Esophagus squamous epithelium (tissue), 5 donors: ENCODE measurements at places on chromosomes 11 and 22.

- no peak for DNase-seq
These were observed 3.6 kb downstream of the CLCF1 start for GRCh38 chr11:67369801-67370284.

- no peak for DNase-seq
These were observed 10.2 kb downstream of the ATL3 start for GRCh38 chr11:63660972-63661371.

GRCh38 chr11:123590296-123590912 is 64.0 kb downstream of the SCN3B start:
- DNase-seq: no peak

GRCh38 chr11:33617672-33618350 is 82.8 kb downstream of the C11orf91 start:
- no peak for DNase-seq

DNA sequence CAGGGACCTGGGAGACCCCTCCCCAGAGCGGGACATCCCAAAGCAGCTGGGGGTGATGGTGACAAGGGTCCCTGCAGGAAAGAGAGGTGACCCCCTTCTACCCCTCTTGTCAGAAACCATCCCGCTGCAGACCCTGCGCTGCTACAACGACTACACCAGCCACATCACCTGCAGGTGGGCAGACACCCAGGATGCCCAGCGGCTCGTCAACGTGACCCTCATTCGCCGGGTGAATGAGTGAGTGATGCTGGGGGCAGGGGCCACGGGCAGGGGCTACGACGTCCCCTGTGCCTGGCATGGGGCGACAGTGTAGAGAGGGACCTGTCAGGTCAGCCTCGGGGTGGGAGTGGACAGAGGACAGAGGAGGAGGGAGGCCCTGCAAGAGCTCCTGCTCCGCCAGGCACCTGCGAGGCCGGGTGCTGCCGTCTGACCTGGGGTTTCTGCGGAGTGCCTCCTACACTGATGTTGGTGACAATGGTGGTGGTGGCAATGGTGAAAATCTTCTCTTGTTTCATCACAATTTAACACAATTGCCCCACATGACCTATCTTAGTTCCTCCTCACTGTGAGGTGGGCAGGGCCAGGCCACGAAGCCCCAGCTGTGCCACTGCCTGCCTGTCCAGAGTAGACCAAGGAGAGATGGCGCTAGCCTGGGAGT is 9.8 kb downstream of the CSF2RB start:
- no peak for DNase-seq

GRCh38 chr11:59900366-59901126 is 22.0 kb downstream of the OOSP3 start:
- DNase-seq: no peak

- DNase-seq: no peak
These were observed 272.7 kb upstream of the CADM1 start for GRCh38 chr11:115776916-115777315.

DNA sequence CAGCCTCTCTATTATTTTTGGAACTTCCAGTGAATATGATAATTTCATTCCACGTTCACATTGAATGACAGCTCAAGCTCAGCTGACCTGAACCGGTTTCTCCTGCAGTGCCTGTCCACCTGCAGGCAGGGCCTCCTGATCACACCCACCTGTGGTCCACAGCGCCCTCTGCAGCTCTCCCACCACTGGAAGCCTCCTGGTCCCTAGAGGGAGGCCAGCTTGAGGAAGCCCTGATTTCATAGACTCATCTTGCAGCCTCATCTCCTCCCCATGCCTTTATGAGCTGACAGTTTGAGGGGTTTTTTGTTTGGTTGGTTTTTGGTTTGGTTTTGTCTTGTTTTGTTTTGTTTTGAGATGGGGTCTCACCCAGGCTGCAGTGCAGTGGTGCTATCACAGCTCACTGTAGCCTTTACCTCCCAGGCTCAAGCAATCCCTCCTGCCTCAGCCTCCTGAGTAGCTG is 29.9 kb upstream of the MALAT1 start:
- DNase-seq: no peak

- no peak for DNase-seq
These were observed 87.5 kb upstream of the MTNR1B start for GRCh38 chr11:92881940-92882450.

- DNase-seq: no peak
These were observed 334.5 kb downstream of the TTC28 start for GRCh38 chr22:28344918-28345703.

GRCh38 chr11:85626496-85626895 is 648 bp downstream of the DLG2 start:
- DNase-seq: no peak

DNA sequence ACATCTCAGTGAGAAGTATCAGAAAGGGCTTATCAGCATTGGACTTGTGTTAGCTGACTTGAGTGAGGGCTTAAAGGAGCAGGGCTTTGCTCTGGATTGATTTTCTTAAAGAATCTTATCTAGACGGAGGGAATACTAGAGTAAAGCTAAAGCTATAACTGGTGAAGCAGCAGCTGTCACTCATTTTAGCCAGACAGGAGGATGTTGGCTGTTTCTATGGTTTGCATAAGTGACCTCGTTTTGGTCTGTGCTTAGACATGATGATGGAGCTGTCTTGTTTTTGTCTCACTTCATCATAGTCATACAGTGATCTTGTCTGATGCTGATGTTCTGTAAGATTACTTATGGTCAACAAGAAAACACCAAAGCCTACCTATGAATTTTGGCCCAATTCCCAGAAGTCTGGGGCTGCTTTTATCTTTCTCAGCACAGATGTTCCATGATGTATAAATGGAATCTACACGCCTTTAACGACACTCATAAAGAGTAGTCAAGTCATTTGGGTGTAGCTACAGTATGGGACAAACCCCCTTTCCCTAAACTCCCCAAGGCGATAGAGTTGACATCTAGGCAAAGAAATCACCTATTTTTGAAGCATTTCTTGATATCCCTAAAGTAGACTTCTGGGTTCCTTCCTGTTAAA is 77.5 kb upstream of the UCP3 start:
- DNase-seq: no peak

- no peak for DNase-seq
These were observed 48.0 kb downstream of the KDM2A start for GRCh38 chr11:67167091-67167490.

DNA sequence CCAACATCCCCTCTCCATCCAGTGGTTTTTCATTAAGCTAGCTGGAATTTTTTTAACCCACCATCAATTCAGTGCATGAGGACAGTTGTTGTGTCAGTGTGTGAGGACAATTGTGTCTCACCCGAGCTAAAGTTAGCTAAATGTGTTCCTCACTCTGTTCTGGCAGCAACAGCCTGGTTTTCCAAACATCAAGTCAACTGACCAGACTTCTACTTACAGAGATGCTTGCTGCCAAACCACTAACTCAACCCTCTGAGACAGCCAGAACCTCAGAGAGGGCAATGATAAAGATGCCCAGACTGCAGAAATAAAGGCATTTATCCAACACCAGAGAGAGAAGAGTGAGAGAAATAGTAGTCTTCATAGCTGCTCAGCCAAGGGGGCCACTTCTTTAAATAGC is 6.7 kb downstream of the PAMR1 start:
- no peak for DNase-seq

DNA sequence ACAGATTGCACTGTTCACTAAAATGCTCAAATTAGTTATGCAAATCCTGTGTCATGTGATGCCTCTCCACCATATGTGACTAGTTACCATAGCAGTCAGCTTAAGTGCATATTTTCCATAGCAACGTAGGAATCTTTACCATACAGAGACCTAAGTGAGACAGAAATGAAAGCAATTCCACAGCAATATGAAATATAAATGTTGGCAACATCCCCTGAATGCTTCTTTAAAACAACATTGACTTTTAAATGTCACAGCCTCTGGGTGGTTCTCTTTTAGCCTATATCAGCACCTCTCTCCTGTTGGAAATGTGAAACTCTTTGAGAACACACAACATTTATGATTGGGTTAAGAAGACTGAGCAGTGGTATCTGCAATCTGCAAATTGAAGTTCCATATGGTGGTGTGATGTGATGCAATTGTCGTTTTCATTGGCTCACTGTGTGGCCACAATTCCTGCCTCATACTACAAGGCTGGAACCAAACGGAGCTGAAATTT is 814.6 kb downstream of the DLG2 start:
- no peak for DNase-seq

DNA sequence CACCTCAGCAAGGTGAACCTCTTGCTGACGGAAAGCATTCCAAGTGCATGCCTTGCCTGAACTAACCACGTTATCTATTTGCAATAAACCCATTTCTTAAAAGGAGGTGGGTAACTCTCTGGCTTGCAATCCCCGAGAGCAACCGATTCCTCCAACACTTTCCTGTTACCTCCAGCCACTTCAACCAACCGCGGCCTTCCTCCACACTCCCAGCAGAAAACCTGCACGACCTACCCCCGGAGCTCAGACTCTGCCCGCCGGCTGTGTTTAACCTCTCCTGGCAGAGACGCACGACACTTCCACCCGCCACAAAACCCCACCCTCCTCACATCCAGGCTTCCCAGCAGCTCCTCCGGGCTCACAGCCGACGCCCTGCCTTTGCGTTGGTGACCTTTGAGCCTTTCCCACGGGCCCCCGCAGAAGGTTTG is 708 bp downstream of the SCO2 start:
- no peak for DNase-seq

DNA sequence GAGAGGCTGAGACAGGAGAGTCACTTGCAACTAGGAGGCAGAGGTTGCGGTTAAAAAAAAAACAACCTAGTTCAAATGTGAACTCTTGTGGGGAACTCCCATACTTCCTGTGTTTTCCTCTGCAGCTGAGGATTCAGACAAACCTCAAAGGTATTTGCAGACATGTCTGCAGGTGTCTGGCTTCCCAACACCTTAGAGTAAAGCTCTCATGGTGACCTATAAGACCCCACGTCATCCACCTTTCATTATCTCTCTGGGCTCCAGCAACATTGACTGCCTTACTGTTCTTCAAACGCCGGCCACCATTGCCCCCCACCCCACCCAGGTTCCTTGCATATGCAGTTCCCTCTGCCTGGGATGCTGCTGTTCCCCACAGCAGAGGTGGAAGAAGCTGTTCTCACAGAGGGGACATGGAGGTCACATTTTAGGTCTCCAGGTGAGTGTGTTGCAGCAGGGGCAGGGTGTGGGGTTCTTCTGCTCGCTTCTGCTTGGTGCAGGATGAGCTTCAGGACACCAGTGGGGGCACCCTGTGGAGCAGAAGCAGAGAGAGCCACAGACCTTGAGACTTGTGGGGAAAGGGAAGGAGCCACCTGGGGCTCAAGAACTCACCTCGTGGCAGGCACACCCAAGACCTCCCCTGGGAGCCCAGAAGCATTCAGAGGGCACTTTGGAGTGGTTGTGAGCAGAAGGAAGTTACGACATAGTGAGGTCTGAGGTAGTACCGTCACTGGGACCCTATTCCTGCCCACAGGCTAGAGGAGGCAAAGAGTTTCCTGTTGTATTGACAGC is 203.2 kb downstream of the CSNK2A3 start:
- DNase-seq: no peak

DNA sequence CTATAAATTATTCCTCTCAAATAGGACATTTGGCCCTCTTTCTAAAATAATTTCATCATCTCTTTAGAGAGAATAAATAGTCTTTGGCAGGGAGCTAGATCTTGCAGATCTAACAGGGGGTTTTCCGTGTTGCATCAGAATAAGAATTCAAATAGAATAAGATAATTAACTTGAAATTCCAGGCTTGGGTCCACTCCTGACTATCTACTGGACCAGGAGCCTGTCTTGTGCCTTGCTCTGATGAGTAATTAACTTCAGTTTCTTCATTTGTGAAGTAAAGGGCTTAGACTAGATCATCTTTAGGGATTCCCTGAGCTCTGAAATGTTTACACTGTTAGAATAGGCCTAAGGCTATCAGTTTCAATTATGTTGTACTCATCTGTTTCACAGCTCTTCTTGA is 23.5 kb upstream of the TMEM123 start:
- DNase-seq: no peak

DNA sequence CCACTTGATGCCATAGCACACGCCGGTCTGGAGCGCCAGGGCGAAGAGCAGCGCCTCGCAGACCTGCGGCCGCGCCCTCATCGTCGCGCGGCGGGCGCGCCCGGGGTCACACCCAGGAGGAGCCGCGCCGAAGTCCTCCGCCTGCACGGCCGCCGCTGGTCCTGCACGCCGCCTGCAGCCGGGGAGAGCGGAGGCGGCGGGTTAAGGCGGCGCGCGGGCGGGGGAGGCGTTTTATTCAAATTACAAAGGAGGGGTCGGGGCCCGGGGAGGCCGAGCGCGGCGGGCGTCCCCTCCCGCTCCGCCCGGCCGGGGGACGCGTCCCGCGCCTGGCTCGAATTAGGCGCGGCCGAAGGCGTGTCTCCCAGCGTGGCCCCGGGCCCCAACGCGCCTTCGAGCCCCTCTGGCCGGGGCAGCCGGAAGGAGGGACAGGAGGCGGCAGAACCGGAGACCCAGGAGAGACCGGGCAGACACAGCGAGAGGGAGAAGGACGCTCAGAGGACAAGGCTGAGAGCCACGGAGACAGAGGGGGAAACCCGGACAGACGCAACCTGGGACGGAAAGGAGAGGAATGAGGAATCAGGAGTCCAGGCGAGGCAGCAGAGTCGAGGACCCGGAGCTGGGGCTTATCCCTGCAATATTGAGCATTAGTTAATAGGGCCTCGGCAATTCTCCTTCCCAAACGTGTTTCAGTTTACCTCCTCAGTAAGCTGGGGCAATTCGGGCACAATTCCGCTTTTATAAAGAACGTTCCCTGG is at the start of gene WNT11:
TSS of gene WNT11 (minus strand) at position 176 of the 755 bp plus-strand sequence. CDS start at position 81, 95 bp downstream.
- no peak for DNase-seq

DNA sequence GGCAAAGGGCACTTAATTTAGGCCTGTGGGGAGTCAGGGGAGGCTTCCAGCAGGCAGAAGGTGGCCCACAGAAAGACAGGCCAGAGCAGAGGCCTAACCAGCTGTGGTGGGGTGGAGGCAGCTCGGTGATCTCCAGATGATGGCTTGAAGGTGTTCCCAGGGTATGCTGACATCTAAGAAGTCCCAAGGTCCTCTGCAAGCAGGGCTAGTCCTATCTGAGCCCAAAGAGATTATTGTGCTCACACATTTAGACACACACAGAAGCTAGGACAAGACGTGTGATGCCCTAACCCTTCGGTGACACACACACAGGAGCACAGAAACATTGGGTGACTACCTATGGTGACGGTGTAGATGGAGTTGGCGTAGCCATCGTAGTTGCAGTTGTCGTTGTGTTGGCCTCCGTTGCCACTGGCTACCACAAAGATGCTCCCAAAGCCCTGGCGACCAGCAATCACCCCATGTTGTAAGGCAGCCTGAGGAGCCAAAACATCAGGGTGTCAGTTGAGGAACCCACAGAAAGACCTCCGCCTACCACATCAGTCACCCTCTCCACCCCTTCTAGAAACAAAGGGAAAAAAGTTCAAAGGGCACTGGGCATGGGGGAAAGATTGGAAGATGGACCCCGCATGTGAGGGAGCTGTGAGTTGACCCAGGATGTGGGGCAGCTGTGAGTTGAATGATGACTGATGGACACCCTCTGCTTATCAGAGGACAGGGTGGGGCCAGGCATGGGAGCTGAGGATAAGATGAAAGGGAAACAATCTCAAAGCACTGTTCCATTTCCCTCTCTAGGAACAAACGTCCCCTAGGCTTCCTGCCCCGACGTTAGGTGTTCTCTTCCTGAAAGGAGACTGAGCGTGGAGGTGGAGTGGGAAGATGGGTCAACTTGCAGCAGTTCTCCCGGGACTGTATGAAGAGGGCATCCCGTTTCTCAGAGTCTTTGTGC is 7.9 kb downstream of the PCSK7 start:
- DNase-seq: no peak

- no peak for DNase-seq
These were observed 50.2 kb upstream of the PLET1 start for GRCh38 chr11:112310848-112311247.

- no peak for DNase-seq
These were observed 8.5 kb upstream of the GAL3ST1 start for GRCh38 chr22:30582788-30583545.

GRCh38 chr11:108929241-108929640 is 264.4 kb downstream of the DDX10 start:
- DNase-seq: no peak
